CD4-positive, alpha-beta T cell treated with Interleukin-1 beta for 1 hour (primary cell): ENCODE measurements at places on chromosomes 7 and 10.

GRCh38 chr10:69854511-69855345, 53.0 kb downstream of the COL13A1 start:
- no peak for DNase-seq

- peak; percentile 50 for DNase-seq
These were observed 6.5 kb downstream of the ASB13 start for GRCh38 chr10:5659702-5660528.

DNA sequence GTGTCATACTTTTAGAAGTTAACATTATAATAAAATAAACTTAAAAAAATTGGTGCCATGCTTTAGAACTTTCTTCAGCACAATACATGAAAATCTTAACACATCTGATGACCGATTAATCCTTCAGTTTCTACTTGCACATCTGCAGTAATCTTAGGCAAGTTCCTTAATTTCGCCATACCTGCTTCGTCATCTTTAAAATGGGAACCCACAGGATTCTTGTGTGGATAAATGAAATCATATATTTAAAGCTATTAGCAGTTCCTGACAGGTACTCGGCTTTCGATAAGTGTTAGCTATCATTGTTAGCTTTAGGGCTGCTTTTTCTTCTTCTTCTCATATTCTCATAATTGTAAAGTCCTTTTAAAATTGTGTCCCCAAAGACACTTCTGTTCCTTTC, 907 bp upstream of the VPS50 start:
- no peak for DNase-seq

- no peak for DNase-seq
These were observed 149.8 kb downstream of the NSUN6 start for GRCh38 chr10:18501629-18502028.

GRCh38 chr7:126411821-126412383, 840.8 kb downstream of the GRM8 start:
- DNase-seq = no peak

GRCh38 chr10:124716369-124716768, 27.8 kb downstream of the FAM53B start:
- no peak for DNase-seq

DNA sequence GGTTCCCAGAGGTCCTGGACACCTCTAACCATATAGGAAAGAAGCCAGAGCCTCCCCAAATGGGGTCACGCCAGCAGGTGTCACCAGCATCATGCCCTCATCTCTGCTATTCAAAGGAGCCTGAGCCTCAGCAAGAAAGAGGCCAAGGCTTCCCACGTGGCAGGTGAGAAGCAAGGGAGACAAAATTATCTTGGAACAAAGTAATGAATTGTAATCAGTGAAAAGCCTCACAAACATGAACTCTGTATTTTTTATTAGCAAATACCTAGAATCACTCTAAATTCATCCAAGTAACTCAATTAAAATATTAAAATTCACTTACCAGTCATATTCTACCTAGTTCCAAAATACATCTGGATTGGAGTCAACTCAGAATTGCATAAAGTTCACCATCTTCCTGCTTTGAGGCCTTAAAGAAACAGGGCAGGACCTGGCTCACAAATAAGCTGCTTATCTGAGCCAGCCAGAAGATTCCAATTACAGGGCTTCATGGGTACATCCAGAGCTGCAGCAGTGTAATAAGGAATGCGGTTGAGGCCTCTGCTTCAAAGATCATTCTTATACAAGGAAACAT, 68.7 kb downstream of the SGMS1 start:
- no peak for DNase-seq

DNA sequence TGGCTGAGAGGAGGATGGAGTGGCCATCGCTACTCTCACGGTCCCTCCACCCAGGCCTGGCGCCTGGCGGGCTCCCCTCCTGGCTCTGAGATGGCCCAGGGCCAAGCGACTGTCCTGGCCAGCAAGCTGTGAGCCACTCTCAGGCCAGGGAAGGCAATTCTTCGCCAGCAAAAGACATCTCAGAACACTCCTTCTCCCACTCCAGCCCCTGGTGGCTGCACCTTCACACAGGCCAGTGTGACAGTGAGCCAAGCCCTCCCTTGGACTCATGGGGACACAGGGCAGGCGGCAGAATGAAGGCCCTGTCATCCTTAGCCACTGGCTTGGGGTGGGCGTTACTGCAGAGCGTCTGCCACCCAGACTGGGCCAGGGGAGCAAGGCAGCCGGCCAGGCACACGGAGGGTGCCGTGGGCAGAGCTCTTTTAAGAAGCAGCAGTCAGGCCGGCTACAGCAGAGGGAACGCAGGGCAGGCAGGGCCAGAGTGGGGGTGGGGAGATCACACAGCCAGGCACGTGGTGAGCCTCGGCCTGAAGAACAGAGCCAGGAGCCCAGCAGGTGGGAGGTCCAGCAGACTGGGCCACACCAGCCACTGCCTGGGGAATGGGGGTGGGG, 14.4 kb downstream of the STK32C start:
- DNase-seq = no peak

DNA sequence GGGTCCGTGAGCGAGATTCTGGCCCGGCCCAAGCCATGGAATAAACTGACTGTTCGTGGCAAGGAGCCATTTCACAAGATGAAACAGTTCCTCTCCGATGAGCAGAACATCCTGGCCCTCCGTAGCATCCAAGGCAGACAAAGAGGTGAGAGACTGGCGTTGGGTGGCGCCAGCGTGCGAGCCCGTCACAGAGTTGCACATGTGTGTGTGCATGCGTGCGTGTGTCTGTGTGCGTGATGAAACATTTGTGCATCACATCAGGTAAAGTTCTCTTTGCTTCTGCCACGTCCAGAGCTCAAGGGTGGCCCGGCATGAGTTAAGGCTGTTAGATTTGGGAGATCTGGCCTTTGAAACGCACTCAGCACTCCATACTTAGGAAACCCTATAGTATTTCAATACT, 89.5 kb upstream of the SH2B2 start:
- DNase-seq = no peak
